ENCODE measurements at places on chromosomes 6 and 20. TPM values are rescaled to one million over a fixed set of nuclear protein-coding genes. Genes with fewer than 3 reads are reported as not detected.

GRCh38 chr6:144036064-144036834 lies 28.2 kb upstream of the PLAGL1 start:
- DNase-seq: peak; percentile 60

DNA sequence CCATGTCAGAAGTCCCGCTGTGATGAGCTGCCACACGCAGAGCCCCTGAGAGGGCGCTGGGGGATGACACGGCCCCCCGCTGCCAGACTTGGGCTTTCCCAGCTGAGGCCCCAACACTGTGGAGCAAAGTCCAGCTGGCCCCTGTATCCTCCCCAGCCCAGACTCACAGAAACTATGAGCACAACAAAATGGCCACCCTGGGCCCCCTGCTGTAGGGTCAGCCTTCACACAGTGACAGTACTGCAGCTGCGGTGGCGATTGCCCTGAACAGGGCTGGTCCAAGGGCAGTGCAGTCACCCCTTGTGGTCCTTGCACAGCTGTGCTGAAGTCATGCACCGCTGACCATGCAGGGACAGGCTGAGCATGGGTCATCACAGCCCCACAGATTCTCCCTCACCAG lies 78.2 kb upstream of the CST7 start:
- DNase-seq: no peak

DNA sequence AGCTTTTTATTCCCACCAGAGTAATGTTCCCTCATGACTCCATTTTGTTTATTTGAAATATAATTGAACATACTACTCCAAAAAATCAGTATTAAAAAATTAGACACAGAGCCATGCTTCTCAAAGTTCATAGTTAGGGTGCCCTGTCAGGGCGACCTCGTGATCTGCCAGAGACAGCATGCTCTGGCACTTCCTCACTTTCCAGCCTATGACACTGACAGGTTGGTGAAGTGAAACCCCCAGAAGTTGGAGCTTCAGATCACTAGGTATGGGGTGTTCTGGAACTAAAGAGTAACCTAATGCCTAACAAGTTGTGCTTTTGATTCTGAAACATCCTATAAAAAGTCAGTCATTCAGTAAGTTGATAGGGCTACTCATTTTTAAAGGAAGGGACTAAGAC lies 93.0 kb downstream of the TBC1D7 start:
- DNase-seq: no peak

DNA sequence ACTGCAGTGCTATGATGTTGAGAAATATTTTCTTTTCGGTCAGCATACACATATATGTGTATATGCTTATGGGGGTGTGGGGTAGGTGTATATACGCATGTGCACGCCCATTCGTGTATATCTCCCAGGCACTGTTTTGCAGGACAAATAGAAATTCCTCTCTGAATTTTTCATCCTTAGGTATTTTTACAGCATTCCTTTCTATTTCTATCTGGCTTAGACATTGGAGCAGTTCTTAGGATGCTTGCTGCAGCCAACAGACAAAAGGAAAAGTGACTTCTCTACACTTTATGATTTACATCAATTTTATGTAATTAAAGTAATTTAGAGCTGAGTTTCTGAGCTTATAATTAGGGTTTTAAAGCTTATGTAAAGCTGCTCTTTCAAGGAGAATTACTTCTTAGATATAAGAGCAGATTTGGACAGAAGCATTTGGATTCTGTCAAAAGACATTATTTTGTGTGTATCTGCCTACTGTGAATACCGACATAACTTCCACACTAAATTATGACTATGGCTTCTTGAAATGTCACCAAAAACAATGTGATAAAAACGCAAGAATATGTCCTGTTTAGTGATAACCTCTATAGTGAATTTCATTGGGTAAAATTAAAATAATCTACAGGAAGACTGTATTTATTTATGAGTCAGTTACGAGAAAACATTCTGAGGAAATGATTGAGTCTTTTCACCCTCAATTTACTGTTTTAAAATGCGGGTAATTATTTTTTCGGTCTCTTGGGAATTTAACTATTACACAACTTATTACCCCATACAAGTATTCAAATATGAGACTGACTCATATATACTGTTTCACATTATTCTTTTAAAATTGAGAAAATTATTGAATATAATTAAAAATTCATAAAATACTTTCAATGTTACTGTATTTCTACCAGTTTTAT lies 21.3 kb upstream of the CEP43 start:
- DNase-seq: no peak

DNA sequence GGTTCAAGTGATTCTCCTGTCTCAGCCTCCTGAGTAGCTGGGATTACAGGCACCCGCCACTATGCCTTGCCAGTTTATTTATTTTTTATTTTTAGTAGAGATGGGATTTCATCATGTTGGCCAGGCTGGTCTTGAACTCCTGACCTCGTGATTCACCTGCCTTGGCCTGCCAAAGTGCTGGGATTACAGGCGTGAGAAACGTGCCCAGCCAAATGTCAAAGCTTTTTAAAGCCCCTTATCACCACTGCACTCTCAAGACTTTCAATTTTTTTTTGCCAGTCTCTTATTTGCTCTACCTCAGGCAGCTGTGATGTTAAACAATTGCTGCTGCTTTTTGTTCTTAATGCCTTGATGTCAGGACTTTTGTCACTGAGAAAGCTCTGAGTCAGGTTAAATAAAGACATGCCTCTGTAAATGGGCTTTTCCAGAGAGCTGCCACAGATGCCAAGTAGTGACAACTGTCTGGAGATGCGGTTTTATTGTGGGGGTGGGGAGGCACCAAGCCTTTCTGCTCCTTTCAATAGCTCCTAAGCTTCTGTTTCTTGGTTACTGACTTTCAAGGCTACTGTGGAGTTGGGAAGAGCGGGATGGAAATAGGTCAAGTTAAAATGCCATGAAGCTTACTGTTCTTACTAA lies 29.2 kb downstream of the RSPH3 start:
- no peak for DNase-seq

DNA sequence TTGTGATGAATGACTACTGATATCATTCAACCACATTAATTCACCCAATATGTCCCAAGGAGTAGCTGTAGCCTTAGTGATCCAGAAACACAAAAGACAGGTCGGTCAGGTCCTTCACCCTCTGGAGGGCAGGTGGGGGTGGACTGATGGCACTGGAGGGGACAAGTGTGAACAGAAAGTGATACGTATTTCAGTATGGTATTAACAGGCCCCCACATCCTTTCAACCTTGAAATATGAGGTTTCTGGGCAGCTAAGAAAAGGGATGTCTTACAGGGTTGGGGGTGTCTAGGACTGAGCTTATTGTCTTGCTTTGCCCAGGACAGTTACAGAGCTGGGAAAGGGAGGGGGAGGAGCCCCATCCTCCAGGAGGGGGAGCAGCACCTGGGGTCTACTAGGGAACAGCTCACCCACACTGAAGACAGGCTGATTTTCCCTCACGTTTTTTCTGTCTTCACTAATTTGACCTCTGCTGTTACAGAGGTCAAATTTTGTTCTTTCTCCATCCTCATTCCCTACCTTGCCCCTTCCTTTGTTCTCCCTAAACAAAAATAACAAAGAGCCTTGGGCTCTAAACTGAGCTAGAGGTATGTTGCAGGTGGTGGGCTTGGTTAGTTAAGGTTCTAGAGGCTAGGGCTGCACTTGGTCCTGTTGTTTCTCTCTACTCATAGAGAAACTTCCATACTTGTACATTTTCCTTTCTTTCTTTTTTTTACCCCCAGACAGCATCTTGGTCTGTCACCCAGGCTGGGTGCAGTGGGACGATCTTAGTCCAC lies 38.0 kb upstream of the EEF1A1 start:
- no peak for DNase-seq

DNA sequence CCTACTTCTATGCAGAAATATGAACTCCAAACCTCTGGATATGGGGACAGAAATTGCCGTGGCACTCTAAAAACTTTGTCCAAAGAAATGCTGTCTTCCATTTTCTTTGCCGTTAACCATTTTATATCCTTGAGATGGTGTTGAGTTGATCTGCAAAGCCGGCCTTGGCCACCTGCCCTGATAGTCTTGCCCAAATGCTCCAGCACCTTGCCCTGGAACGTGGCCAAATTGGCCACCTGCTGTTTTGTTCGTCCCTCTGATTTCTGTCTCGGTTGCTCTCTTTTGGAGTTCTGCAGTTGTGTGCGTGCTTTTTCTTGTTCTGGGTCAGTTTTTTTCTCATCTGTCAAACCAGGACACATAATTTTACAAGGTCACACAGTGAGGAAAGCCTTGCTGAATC lies 239.7 kb upstream of the GMDS start:
- DNase-seq: no peak

DNA sequence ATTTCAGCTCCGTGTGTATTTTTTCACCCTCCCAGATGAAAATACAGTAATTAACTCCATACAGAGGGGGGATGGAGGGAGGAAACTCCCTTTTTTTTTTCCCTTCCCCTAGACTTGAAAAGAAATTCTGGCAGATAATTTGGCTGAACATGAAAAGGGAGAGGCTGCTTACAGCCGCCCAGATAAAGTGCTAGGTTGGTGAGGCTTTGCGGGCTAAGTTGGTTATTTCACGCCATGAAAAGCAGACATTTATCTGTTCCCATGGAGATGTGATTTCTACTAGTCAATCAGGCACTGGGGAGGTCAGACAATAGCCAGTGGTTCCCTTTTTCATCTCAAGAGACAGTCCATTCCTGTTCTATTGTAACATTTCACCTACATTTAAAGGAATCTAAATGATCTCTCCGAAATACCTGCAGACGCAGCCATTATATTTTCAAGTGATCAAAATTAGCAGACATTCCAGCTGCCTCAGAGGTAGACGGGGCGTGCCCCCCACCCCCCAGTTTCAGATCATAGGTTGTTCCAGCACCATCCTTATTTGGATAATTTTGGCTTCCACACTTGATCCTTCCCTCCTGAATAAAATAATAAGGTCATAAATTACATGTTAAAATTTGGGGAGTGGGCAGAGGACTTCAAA lies 143.9 kb upstream of the ZNF217 start:
- DNase-seq: no peak

- DNase-seq: no peak
Measured at GRCh38 chr20:20993372-20993771, 112.8 kb downstream of the LINC00237 start.

DNA sequence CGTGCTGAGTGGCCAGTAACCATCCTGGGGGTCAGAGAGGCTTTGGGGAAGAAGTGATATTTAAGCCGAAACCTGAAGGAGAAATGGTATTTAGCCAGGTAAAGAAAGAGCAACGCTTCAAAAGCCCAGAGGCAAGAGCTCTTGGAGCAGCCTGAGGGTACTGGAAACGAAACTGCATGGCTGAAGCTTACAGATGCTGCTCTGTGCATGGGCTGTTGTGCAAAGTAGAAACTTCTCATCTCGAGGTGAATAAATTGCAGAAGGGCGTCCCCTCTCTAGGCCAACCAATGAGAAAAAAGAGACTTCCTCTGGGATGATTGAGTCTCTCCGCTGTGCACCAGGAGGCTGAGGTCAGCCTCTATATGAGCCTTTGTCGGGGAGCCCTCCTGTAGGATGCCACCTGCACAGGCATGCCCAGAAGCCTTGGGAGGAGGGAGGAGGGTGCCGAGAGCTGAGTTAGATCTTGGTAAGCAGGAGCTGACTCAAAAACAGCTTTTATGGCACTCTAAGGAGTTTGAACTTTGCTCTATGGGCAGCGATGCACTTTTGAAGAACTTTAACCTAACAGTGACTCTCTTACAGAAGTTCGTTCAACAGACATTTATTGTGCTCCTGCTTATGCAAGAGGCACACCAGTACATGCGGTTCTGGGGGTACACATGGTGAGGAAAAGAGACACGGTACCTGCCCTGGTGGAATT lies 61.6 kb upstream of the EDN1 start:
- no peak for DNase-seq

DNA sequence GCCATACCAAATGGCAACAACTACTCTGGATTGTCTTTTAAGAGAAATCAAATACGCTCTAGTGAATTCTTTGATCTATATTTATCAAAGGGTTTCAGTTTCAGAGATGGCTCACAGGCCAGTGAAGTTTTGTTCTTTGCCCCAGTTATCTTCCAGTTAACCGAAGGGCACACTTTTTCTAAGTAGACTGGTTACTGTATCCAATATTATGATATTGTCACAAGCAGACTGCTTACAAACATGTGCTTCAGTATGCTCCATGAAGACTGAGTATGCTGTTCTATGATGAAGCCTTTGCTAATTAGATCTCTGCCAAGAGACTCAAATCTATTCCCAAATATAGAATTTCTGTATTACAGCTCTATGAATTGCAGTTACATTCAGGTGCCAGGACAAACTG lies 181.1 kb downstream of the REV3L start:
- no peak for DNase-seq

- no peak for DNase-seq
Measured at GRCh38 chr20:47389867-47390347, 33.4 kb upstream of the ZMYND8 start.

- DNase-seq: peak; percentile 94
Measured at GRCh38 chr6:149317644-149318571, at the start of gene TAB2. Gene TAB2, plus strand, starts transcription at chr6:149317712. Its CDS starts 52,286 bp downstream, at chr6:149369998.

DNA sequence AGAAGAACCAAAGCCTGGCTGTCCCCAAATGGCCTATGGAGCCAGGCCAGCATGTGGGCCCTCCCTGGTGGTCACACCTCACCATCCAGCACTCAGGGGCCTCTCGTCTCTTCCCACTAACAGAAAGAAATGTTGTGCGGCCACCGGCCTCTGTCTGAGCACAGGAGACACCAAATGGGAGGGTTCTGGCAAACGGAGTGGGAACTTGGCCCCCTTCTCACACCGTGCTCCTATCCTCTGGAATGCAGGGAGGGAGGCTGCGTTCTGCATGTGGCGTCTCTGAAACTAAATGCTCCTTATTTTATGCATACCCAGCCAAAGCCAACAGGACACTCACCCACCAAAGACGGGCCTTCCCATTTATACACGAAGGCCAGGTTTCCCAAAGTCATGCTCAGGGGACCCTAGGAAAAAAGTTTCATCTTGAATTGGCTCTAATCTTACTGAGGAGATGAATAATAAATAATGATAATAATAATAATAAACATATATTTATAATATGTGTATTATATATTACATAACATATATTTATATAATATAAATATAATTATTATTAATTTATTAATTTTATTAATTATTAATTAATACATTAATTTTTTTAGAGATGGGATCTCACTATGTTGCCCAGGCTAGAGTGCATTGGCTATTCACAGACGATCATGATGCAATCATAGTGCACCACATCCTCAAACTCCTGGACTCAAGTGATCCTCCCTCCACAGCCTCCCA lies 102.4 kb downstream of the FOXF2 start:
- no peak for DNase-seq

ESR1 gene
- 4.3 TPM for total RNA-seq

ZSCAN12 gene
- 5.0 TPM for total RNA-seq

SKIC2 gene
- total RNA-seq: 62.2 TPM

MTFR2 gene
- 2.0 TPM for total RNA-seq

CCN2 gene
- total RNA-seq: 96.4 TPM

SLC26A8 gene
- 0.67 TPM for total RNA-seq

BAG2 gene
- 5.5 TPM for total RNA-seq
